ENCODE measurements at places on chromosomes 3 and 15. TPM values are rescaled to one million over a fixed set of nuclear protein-coding genes. Genes with fewer than 3 reads are reported as not detected.

CSPG5 gene
- 111 TPM for total RNA-seq

SH2D7 gene
- not detected for total RNA-seq

CD96 gene
- total RNA-seq: 0.25 TPM

ALDH1A2 gene
- total RNA-seq: 4.9 TPM

SOX14 gene
- not detected for total RNA-seq
